Heart right ventricle (tissue), 16 donors: ENCODE measurements at places on chromosomes 5 and 9. TPM values are rescaled to one million over a fixed set of nuclear protein-coding genes. Genes with fewer than 3 reads are reported as not detected.

DNA sequence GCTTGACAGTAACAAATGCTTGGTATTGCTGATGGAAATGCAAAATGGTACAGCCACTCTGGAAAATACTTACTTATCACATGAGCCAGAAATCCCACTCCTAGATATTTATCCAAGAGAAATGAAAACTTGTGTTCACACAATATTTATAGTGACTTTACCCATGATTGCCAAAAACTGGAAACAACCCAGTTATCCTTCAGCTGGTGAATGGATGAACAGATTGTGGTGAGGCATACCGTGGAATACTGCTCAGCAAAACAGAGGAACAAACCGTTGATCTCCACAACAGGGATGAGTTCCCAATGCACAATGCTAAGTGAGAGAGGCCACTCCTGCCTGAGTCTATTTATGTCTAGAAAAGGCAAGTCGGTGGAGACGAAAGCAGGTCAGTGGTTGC, 40.5 kb upstream of the LRRC14B start:
- no peak for DNase-seq

DNA sequence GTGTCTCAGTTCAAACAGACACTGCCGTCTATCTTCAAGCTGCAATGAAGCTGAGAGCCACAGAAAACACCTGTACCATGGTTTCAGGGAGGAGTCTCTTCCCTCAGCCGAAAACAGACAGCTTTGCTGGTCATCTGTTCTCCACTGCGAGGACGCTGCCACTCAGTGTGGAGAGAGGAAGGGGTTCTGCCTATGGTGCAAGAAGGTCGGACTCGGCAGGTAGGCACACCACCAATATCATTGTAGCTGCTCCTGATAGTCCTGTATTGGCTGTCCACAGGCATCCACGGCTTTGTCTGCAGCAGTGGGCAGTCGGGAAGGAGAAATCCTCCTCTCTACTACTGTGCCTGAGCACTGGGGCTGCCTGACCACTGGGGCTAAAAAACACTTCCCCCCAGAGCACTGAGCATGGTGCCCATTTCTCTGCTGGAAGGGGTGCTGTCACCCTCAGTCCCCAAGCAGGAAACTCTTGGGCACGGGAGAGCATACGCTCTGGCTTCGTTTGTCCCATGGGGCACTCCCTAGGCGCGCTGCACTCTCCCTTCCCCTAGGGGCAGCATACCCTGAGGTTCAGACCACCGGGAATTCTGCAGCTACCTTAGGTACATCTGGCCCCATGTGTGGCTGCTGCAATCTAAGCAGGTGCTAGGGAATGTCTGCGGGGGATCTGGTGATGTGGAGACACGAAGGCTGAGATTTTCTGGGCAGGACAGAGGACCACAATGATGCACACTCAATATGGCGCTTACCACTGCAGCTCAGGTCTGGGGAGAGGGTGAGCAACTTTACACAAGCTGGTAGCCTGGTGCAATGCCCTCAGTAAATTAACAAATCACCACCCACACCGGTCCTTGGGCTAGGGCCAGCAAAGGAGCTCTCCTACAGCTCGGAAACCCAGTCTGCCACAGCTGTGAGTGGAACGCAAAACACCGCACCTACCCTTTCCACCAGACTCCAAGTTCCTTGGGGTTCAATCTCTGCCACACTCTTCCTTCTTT, 880.9 kb upstream of the SEMA6A start:
- no peak for DNase-seq

DNA sequence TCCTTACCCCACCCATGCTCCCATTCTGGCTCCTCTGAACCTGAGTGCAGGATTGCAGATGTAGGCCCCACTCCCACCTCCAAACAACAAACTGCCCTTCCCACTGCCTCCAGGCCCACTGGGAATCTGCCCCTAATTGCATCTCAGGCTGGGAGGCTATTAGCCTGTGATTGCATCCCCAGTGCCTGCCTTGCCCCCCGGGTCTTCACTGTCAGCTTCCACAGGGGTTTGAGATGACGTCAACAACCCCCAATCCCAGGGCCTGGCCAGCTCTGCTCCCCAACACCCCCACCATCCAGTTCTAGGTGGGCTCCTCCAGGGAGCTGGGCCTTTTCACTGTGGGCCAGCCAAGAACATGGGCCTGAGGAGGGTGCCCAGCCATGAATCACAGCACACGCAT, 91.5 kb downstream of the PCDH1 start:
- no peak for DNase-seq

DNA sequence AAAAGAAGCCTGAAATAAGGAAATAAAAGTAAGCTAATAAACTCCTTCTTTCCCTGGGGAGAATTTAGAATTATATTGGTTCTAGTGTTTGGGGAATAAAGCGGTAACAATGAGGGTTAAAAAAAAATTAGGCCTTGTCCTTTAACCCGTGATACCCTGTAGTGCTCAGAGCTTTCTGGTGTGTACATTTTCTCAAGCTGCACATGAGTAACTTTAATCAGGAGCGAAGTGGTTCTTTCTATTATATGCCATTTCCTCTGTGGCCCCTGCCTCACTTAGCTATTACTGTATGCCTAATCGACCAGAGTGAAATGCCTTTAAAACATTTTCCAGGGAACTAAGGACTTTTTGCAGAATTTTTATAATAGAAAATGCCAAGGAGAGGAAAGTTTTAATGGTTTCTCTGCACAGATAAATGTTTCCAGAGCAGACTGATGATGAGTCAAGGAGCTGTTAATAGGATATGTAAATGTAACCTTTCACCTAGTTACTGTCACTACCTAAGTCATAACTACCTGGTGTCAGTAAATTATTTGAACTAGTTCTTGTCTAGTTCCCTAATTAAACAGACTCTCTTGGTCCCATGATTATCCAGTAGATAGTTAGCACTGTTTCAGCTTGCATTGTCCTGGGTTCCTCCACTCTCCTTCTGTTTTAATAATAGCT, 7.6 kb downstream of the PAM start:
- DNase-seq, result no peak

- DNase-seq, result no peak
Observed at GRCh38 chr5:43609752-43610151, 6.8 kb downstream of the NNT start.

GRCh38 chr9:63817622-63818518, 1467.1 kb downstream of the FOXD4L5 start:
- DNase-seq, result peak; percentile 31

GRCh38 chr5:150992705-150993104, 27.7 kb upstream of the GPX3 start:
- no peak for DNase-seq

- DNase-seq, result peak; percentile 32
Observed at GRCh38 chr5:116652196-116652729, 77.6 kb upstream of the SEMA6A start.

Gene ESM1
- total RNA-seq, result 0.41 TPM

DNA sequence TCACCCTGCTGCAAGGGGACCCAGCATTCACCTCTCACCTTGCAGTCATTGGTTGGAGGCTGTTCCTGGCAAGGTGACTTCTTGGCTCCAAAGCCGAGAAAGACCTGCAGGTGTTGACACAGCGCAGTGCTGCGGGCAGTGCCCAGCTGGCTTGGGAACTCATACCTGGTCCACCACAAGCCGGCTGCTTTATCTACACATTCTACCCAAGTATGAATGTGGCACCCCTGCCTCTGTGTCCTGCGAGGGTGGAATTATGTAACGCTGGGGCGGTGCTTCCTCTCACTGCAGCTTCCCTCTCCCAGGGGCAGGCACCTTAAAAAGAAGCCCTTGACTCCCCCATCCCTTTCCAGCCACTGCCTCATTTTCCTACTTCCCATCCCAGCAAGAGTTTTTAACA, 2.5 kb upstream of the ZMYND19 start:
- DNase-seq, result no peak

Gene PCDHB11
- 1.8 TPM for total RNA-seq

Gene BHMT2
- 13.0 TPM for total RNA-seq

- peak; percentile 83 for DNase-seq
Observed at GRCh38 chr5:136028782-136029742, at the start of gene TGFBI. Gene TGFBI, plus strand, starts transcription at chr5:136028988. Its CDS starts 68 bp downstream, at chr5:136029056.

- DNase-seq, result no peak
Observed at GRCh38 chr5:153809166-153809565, 229.5 kb downstream of the FAM114A2 start.

Gene ISL1
- total RNA-seq, result not detected

- DNase-seq, result peak; percentile 69
Observed at GRCh38 chr9:94952565-94953373, 226.3 kb downstream of the AOPEP start.

GRCh38 chr5:112228667-112229066, 190.4 kb downstream of the EPB41L4A start:
- peak; percentile 80 for DNase-seq

Gene ROPN1L
- 0.62 TPM for total RNA-seq

GRCh38 chr5:141223112-141223783, at the start of gene PCDHB14:
Gene PCDHB14, plus strand, starts transcription at chr5:141223343. Its CDS starts 163 bp downstream, at chr5:141223506.
- DNase-seq, result no peak

DNA sequence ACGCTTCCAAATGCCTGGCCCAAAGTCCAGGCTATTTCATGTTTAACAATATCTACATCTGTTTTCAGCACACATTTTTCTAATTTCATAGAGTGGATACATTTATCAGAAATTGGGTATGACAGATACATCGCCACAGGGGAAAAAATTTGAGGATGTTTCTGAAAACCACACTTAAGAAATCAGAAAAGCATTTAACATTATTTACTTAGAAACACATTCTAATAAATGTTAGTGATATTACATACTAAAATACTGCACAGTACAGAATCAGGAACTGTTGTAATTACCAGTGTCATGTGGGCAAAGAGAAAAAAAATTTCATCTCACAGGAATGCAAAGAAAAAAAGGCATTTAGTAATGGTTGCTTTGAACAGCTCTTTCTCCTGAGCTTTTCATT, 310.5 kb upstream of the KIF2A start:
- no peak for DNase-seq

DNA sequence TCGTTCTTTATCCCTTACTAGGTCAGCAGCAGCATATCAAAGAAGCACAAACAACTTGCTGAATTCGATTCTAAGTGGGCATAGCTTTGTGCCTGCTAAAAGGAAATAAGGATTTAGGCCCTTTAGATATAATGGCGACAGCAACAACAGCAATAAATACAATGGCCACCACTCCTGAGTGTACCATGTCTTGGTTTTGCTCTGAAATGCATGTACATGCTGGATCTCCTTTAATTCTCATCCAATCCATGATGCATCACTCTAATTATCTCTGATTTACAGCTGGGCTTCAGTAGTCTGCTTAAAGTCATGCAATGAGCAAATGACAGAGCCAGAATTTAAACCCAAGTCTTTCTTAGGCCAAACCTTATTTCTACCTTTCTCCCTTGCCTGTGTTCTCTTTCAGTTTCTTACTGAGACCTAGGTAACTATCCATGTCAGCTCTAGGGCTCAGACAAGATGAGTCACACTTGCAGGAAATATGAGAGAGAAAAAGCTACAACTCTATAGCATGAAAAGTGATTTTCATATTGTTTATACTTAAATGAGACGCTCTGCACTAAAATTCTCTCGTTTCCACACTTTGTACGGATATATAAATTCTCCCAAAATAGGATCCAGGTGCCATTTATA, 111.8 kb downstream of the HMHB1 start:
- DNase-seq, result no peak

DNA sequence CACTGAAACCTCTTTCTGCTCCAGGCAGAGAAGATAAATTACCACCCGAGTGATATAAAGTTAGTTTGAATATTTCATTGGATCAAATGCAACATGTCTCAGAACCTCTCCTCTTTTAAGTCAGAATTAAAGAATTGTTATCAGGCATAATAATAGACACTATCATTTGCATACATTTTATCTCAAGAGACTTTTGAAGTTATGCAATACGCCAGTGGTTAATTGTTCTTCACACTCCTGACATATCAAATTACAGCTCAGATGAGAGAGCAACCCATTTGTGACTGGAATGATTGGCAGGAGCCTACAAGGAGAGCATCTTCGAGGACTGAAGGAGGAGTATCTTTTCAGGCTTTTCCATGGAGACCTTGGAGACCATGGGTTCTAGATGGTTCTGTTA, 452.2 kb downstream of the KDM4C start:
- DNase-seq, result no peak

GRCh38 chr5:146945617-146946084, 67.1 kb upstream of the PPP2R2B start:
- no peak for DNase-seq

Gene STPG3
- 0.32 TPM for total RNA-seq

- DNase-seq, result no peak
Observed at GRCh38 chr5:25944786-25945185, 1093.6 kb downstream of the CDH9 start.

Gene OR13J1
- not detected for total RNA-seq

DNA sequence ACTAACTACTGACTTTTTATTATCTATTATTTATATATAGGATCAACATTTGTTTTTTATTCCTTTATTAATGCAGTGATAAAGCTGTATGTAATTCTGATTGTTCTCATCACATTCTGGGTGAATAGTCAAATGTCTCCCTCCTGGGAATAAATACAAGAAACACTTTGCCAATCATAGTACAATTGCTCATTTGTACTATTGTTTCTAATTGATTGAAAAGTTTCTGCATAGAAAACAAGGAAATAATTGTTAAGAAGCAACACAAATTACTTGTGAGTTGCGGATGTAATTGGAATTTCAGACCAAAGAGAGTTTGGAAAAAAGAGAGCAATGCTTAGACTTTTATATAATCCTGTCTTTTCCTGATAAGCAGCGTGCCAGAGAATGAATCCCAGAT, 1013.9 kb downstream of the EFNA5 start:
- DNase-seq, result no peak

DNA sequence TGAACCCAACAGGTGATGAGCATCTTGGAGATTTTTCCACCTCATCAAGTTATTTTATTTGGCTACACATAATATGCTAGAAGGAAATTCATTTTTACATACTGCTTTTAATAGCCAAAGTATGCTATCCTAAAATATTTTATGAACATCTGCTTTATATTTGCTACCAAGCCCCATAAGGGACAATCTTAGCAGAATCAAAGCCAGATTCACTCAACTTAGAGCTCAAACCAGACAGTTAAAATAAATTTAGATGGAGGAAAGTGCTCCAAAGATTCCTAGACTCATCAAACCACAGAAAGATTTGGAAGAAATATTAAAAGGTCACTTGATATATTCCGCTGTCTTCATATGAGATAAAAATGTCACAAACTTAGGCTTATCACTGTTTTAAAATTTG, 637.1 kb upstream of the CCNG1 start:
- no peak for DNase-seq

Gene PCDHGA4
- 16.0 TPM for total RNA-seq

GRCh38 chr5:59693492-59694309, 199.8 kb downstream of the PDE4D start:
- DNase-seq, result no peak

Gene TMEM215
- total RNA-seq, result not detected

DNA sequence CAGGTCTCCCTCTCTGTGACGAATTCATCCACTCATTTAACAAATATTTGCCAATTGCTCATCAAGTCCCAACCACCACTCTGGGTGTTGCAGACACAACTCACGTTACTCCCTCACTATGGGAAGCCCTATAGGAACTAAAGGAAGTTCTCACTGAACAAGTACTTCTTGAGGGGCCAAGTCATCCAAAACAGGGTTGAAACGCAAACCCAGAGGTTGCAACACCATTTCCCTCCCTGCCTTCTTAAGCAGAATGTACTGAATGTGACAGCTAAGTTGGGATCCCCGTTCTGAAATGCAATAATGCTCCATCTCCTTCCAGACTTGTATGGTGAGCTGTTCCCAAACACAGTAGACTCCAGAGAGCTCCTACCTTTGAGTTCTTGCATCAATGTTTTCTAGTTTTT, 34.3 kb downstream of the EPB41L4B start:
- DNase-seq, result no peak

GRCh38 chr5:57291894-57292293, 118.0 kb downstream of the GPBP1 start:
- no peak for DNase-seq
